IPS DF 6.9 (cell line): ENCODE measurements at places on chromosomes 12 and 14.

- H3K4me3 ChIP-seq, result no peak overlapping the region
- no peak for DNase-seq
- no peak overlapping the region for H3K27ac ChIP-seq
- H3K4me1 ChIP-seq, result no peaks in the 10 kb centered on the region
- no peaks in the 10 kb centered on the region for H3K27me3 ChIP-seq
Measured at GRCh38 chr14:63745858-63746425, 18.1 kb upstream of the SGPP1 start.

DNA sequence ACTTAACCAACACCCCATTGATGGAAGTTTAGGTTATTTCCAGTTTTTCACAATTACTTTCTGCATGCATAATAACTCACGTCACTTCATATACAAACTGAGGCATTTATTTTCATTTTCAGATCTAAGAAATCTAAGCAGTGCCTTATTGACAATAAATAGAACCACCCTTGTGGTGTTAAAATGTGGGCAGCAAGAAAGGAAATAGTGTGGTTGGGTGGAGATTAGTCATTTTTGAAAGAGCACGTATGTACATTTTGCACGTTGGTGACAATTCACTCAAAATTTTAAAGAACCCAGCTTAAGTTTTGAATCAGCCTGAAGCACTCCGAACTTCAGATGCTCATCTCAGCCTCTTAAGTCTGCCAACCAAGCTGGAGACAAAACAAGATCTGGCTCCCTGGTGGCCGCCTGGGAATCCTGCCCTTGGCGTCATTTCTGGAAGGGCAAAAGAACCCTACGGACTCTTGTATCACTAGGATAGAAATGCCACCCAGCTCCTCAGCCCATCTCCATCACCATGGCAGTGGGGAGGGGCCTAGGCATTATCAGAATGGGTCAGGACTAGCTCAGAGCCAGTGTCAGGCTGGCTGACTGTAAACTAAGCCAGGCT, 89.5 kb upstream of the BCL2L14 start:
- no peaks in the 10 kb centered on the region; the same call in 1 of the 2 replicates for H3K36me3 ChIP-seq
- H3K4me1 ChIP-seq, result no peaks in the 10 kb centered on the region; the same call in 1 of the 2 replicates
- H3K27me3 ChIP-seq, result no peaks in the 10 kb centered on the region
- no peak for DNase-seq
- no peak overlapping the region for H3K27ac ChIP-seq

- DNase-seq, result no peak
- H3K4me3 ChIP-seq, result no peak overlapping the region
- no peaks in the 10 kb centered on the region for H3K27me3 ChIP-seq
- no peak overlapping the region for H3K27ac ChIP-seq
- H3K4me1 ChIP-seq, result no peaks in the 10 kb centered on the region
Measured at GRCh38 chr14:39393289-39393688, 38.9 kb downstream of the FBXO33 start.

DNA sequence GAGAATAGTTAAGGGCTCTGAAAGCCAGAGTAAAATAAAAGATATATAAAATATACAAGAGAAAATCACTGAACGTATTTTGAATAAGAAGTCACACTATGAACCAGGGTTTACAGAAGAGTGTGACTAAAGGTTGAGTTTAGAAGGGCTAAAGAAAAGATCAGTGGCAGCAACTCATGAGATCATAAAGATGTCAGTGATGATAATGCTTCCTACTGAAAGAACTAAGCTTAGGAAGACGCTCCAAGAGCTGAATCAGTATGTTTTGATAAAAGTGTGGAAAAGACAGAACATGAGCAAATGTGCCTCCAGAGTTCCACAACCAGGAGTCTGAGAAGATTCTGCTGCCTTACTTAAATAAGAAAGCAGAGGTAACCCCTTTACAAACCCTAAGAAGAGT, 74.6 kb downstream of the KITLG start:
- no peaks in the 10 kb centered on the region for H3K27me3 ChIP-seq
- no peaks in the 10 kb centered on the region for H3K4me1 ChIP-seq
- no peak for DNase-seq
- H3K36me3 ChIP-seq, result no peaks in the 10 kb centered on the region
- H3K4me3 ChIP-seq, result no peak overlapping the region
- no peak overlapping the region for H3K27ac ChIP-seq

GRCh38 chr12:121227294-121227693, 17.4 kb downstream of the P2RX4 start:
- no peaks in the 10 kb centered on the region for H3K27me3 ChIP-seq
- peaks cover 4% of the 10 kb centered on the region; the same call in 1 of the 2 replicates for H3K36me3 ChIP-seq
- DNase-seq, result no peak
- H3K27ac ChIP-seq, result no peak overlapping the region

- no peak for DNase-seq
- no peak overlapping the region for H3K4me3 ChIP-seq
- no peak overlapping the region for H3K27ac ChIP-seq
- peaks cover 4% of the 10 kb centered on the region; the same call in 1 of the 2 replicates for H3K27me3 ChIP-seq
- H3K4me1 ChIP-seq, result peaks cover 2% of the 10 kb centered on the region
- H3K36me3 ChIP-seq, result peaks cover 7% of the 10 kb centered on the region; the same call in 1 of the 2 replicates
Measured at GRCh38 chr12:123390498-123391426, 6.8 kb downstream of the KMT5A start.

- peaks cover 24% of the 10 kb centered on the region for H3K27me3 ChIP-seq
- H3K4me1 ChIP-seq, result peaks cover 3% of the 10 kb centered on the region; the same call in 1 of the 2 replicates
- peak within 1 kb of the TSS; percentile 47; the same call in 1 of the 2 replicates for H3K4me3 ChIP-seq
- no peaks in the 10 kb centered on the region for H3K36me3 ChIP-seq
- H3K27ac ChIP-seq, result no peak within 1 kb of the TSS
- no peak for DNase-seq
Measured at GRCh38 chr14:32938719-32939253, at the start of gene NPAS3. Gene NPAS3 (plus strand): TSS chr14:32938879.

GRCh38 chr12:2322554-2323120, 269.9 kb downstream of the CACNA1C start:
- H3K4me3 ChIP-seq, result no peak overlapping the region
- H3K27ac ChIP-seq, result no peak overlapping the region
- peaks cover 2% of the 10 kb centered on the region; the same call in 1 of the 2 replicates for H3K4me1 ChIP-seq

DNA sequence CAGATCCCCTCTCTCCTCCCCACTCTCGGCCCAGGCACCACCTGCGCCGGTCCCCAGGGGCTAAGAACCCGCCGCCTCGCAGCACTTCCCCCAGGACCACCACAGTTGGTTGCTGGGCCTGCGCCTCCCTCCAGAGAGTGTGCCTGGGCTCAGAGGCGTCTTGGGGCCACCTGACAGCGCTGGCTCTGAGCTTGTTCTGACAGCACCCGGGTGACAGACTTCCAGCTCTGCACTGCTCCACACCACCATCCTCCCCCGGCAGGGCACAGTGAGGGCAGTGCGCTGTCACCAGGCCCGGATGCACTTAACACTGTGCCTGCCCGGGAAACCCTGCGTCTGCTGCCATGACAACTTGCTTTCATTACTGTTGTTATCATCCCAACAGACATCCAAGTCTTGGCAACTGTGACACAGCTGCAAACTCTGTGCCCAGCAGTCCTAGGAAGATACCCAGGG, 6.6 kb downstream of the BRF1 start:
- no peak for DNase-seq
- H3K4me1 ChIP-seq, result no peaks in the 10 kb centered on the region
- no peaks in the 10 kb centered on the region for H3K27me3 ChIP-seq
- no peak overlapping the region for H3K4me3 ChIP-seq

DNA sequence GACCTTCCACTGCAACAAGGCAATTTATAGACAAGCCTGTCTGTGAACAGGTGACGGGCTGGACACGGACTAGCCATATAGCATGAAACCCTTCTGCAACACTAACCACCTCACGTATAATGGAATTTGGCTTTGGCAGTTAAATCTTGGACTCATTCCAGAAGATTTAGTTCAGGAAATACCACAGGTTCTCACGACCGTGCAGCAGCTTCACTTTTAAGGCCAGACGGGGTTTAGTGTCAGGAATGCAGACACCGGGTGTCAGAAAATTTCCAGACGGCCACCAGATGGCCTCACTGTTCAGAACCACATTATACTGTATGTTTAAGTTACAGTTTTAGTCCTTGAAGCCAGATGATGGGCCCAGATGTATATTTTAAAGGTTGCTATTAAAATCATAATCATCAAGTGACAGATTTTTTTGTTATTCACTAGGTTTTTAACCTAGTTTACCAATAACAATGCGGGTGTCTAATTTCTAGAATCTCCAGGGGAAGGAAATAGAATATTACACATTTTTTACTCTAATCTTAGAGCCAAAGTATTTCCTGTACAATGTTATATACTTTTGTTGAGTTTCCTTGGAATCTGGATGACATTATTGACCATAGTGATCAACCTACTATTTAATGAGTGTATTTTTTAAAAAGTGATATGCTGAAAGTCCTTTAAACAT, 90.5 kb upstream of the TMPO start:
- no peak overlapping the region for H3K27ac ChIP-seq
- no peaks in the 10 kb centered on the region for H3K36me3 ChIP-seq
- no peak overlapping the region for H3K4me3 ChIP-seq
- H3K4me1 ChIP-seq, result peaks cover 2% of the 10 kb centered on the region; the same call in 1 of the 2 replicates

GRCh38 chr12:52191841-52192791, at the start of gene KRT80:
Gene KRT80 (minus strand): TSS chr12:52192014. CDS start chr12:52191902, 112 bp downstream.
- no peaks in the 10 kb centered on the region for H3K27me3 ChIP-seq
- H3K4me1 ChIP-seq, result peaks cover 5% of the 10 kb centered on the region; the same call in 1 of the 2 replicates
- no peak for DNase-seq
- H3K36me3 ChIP-seq, result no peaks in the 10 kb centered on the region; the same call in 1 of the 2 replicates

GRCh38 chr12:39378341-39378740, 64.6 kb downstream of the KIF21A start:
- H3K4me1 ChIP-seq, result 0 out of 2 replicates have a peak, but pooled peaks cover 1% of the 10 kb centered on the region
- H3K27me3 ChIP-seq, result no peaks in the 10 kb centered on the region
- no peak overlapping the region for H3K4me3 ChIP-seq
- H3K27ac ChIP-seq, result no peak overlapping the region
- H3K36me3 ChIP-seq, result no peaks in the 10 kb centered on the region

GRCh38 chr12:116544656-116545055, 14.5 kb upstream of the MAP1LC3B2 start:
- H3K27me3 ChIP-seq, result no peaks in the 10 kb centered on the region
- 0 out of 2 replicates have a peak, but pooled peaks cover 1% of the 10 kb centered on the region for H3K4me1 ChIP-seq
- DNase-seq, result no peak
- H3K4me3 ChIP-seq, result no peak overlapping the region
- H3K27ac ChIP-seq, result no peak overlapping the region
- no peaks in the 10 kb centered on the region for H3K36me3 ChIP-seq

DNA sequence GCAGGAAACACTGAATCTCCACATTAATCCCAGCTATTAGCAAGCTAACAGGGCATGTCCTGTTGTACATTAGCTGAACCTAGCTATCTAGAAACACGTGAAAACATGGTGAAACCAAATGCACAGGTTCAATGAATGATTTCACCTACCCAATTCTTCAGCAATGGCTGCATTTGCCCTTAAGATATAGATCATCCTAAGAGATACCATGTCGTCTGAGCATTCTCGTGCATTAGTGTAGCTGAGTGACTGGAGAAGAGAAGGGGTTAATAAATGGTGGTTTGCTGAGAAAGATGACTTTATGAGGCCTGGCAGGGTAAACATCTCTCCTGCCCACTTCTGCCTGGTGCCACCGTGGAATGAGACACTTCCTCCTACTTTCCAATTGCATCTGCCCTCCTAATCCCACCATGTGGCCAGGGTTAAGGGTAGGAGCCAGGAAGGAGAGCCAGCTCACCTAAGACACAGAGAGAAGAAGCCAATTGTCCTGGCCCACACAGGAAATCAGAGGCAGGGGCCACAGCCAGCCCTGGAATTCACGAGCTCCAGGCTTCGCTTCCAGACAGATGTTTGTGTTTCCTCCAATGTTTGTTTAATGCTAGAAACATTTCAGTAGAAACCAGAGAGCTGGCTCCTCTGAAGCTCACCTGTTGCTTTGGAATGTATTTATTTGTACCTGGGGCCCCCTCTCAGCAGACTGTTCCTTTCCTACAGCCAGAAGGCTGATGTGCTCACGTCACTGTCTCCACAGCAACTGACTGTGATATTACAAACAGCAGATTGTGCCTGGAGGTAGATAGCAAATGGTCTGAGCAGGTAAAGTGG, 126.0 kb upstream of the PARP11 start:
- H3K36me3 ChIP-seq, result no peaks in the 10 kb centered on the region
- no peak overlapping the region for H3K27ac ChIP-seq
- no peak overlapping the region for H3K4me3 ChIP-seq
- DNase-seq, result no peak

GRCh38 chr14:92931681-92932447, 8.9 kb downstream of the CHGA start:
- no peaks in the 10 kb centered on the region for H3K36me3 ChIP-seq
- no peak overlapping the region for H3K27ac ChIP-seq
- H3K4me3 ChIP-seq, result no peak overlapping the region
- H3K27me3 ChIP-seq, result no peaks in the 10 kb centered on the region
- no peaks in the 10 kb centered on the region for H3K4me1 ChIP-seq

DNA sequence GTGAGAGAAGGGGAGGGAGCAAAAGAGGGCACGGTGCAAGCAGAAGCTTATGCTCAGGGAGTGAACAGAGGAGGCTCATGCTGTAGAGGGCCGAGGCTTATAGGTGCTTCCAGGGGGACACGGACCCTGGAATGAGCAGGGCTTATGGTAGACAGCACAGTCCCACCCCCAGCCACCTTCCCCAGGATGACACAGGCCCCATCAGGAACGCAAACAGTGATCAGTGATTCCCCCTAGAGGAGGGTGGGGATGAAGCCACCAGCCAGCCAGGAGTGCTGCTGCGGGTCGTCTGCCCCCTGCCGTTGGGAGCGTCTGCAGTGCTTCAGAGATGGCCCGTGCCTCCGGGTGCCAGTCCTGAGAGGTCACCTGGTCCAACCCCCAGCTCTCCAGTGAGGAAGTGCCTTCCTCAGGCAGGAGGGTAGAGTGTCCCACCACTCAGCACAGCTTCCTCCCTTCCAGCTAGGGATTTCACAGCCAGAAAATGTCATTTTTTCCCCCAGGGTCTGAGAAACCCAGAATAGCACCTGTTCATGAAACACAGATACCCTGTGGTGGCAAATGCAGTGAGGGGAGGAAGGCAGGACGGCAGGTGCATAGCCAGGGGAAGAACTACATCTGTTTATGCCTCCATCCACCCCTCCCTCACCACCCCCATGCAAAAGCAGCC, 60.7 kb downstream of the SLC6A12 start:
- H3K27ac ChIP-seq, result no peak overlapping the region
- H3K4me1 ChIP-seq, result peaks cover 3% of the 10 kb centered on the region; the same call in 1 of the 2 replicates

DNA sequence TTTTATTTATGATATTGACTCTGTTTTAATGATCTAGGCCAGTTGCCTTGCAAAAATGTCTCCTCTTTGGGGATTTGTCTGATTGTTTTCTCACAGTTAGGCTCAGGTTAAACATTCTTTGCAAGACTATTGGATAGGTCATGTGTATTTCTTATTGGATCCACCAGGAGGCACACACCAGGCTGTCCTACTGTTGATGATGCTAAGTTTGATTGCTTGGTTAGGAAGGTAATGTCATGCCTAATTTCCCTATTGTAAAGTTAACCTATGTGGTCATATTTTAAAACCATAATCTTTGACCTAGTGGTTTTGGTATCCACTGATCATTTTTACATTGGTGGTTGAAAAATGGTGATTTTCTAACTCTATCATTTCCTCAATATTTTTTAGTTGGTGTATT, 137.1 kb downstream of the BRMS1L start:
- peak; percentile 39 for DNase-seq
- H3K4me1 ChIP-seq, result no peaks in the 10 kb centered on the region

DNA sequence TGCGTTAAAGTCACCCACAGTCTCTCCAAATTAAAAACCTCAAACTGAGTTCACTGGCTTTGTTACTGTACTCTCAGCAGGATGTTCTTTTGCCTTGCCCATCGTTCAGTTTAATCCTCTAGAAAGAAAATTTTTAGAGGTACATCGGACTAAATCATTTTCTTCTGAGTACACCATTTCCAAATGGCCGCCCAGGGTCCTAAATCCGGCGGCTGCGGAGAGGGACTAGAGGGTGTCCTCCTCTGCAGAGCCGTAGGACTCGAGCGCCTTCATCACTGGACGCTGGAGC, 1.4 kb downstream of the LIN7A start:
- no peaks in the 10 kb centered on the region for H3K27me3 ChIP-seq
- H3K4me1 ChIP-seq, result no peaks in the 10 kb centered on the region; the same call in 1 of the 2 replicates
- H3K36me3 ChIP-seq, result no peaks in the 10 kb centered on the region
- no peak overlapping the region for H3K27ac ChIP-seq
- H3K4me3 ChIP-seq, result peak overlapping the region; percentile 95
- no peak for DNase-seq
